ENCODE measurements at places on chromosomes 4 and X.

DNA sequence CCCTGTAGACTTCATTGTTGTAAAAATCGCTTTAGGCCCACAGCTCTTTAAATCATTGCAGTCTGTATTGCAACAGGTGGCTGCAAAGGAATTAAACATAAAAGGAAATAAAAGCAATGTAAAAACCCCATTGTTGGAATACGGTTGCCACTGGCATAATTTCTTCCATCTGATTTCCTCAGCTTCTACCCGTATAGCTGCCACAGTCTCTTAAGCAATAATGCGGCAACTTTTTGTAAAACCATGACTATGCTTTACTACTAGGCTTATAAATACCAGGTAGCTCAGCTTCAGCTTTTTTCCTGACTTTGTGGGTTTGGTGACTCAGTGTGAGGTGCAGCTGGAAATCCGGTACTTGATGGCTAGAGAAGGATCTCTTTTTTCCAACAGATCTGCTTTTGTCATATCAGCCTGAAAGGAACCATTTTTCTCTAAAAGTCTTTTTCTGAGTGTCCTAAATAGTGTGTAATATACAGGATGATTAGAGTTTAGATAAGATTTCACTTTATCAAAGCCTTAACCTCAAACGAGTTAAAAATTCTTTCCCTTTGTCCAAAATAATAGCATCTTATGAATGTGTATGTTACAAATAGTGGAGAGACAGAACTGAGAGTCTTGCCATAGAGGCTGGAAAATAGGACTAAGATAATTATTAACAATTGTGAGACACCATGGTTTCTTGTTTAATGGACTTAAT, 268.0 kb downstream of the ADGRL3 start:
- no peak for DNase-seq

DNA sequence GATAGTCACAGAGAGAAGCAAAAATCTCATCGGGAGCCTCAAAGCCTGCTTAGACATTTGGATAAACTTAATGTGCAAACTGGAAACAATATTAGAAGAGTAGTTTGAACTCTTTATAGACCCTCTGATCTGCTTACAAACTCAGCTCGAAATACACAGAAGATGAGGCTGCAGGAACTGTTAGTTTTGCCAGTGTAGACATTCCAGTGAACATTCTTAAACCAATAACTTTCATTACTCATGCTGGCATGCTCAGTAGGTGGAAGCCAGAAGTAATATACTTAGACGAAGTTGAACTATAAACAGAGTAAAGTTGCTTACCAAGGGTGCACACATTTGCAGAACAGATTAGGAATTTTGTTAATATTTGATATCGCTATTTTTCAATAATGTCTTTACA, 303.5 kb downstream of the ANKRD50 start:
- no peak for DNase-seq

GRCh38 chr4:159655547-159655946, 552.7 kb downstream of the RAPGEF2 start:
- DNase-seq: peak; percentile 2

DNA sequence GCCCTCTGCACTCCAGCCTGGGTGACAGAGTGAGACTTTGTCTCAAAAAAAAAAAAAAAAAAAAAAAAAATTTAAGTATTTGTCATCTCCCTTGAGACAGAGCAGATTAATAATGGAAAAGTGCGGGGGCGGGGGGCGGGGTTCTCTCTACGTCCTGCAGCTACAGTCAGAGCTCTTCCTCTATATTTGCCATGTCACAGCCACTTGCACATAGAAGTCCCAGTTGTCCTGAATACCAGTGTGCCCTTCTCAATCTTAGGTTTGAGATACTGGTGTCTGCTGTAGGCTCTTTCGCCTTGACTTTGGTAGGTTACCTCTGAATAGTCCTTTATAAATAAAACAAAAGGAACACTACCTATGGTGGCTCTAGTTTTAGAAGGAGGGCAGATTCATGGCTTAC, 237.8 kb upstream of the PGRMC2 start:
- DNase-seq: no peak

DNA sequence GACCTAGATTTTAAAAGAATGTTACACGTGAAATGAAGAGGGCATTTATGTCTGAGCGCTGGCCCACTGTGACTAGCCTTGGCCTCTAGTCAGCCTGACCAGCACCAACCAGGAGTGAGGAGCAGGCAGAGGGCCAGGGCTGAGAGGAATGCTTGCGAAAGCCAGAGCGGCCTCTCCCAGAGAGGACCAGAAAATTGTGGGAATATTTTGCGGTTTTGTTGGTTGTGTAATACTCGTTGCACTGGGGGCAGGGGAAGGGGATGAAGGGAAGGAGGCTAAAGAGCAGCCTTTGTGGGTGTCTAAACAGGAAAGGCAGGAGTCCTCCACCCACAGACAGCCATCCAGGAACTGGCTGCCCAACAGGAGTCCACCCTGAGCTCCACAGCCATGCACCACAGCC, 3.8 kb downstream of the GABRE start:
- peak; percentile 19 for DNase-seq

- no peak for DNase-seq
Measured at GRCh38 chr4:83771113-83771705, 235.3 kb downstream of the GPAT3 start.

DNA sequence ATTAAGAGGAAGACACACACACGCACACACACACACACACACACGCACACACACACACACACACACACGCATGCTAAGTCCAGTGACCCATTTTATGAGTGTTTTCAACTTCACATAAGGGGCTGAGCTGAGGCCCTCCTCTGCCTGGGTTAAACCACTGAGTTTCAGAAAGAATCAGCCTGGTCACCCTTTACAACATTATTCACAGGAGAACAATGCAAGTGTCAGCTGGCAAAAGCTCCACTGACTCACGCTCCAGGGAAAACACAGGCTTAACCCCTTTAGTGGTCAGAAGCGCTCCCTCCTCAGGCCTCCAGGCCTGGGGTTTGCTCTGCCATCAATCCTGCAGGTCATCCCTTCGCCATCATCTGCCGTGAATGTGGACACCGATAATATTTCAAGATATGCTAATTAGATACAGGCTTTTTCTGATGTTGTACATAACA, 46.9 kb downstream of the ACOX3 start:
- DNase-seq: no peak

GRCh38 chr4:89836897-89837384, at the start of gene SNCA:
Gene SNCA (minus strand): TSS chr4:89837161. CDS start chr4:89835667, 1,494 bp downstream.
- DNase-seq: no peak

DNA sequence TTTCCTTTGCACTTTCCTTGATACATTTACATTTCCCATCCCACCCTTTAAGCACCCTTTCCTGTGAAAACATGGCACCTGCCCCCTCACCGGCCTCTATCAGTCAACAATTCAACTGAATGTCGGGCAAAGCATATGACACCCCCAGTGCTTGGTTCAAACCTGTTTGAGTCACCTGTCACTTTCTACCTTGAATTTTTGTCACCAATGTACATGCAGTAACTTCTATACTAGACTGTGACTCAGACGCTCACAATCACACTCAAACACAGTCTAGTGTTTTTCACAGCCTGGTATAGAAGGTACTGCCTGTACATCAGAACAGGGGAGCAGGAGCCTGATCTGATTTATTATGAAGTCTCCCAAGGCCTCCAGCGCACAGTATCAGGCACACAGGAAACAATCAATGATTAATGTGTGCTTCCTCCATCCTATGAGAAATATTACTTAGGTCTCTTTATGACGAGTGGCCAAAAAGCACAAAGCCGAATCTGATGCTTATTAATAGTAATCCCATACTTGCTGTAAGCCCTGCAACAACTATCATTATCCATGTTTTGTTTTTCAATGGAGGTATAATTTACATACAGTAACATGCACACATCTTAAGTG, 49.2 kb upstream of the FAM9C start:
- DNase-seq: no peak

DNA sequence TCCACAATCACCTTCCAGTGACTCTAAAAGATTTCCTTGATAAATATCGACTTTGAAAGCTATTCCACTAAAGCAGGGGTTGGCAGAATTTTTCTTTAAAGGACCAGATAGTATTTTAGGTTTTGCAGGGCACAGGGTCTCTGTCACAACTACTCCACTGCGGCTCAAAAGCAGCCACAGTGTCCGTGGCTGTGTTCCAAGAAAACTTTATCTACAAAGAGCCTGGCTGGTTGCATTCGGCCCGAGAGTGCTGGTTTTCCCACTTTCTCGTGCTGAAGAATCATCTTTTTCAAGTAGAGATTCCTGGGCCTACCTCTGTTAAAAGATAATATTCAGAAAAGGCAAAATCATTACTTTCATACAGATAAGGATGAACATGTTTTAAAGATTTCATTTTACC, 55.6 kb downstream of the TSPAN7 start:
- DNase-seq: no peak

DNA sequence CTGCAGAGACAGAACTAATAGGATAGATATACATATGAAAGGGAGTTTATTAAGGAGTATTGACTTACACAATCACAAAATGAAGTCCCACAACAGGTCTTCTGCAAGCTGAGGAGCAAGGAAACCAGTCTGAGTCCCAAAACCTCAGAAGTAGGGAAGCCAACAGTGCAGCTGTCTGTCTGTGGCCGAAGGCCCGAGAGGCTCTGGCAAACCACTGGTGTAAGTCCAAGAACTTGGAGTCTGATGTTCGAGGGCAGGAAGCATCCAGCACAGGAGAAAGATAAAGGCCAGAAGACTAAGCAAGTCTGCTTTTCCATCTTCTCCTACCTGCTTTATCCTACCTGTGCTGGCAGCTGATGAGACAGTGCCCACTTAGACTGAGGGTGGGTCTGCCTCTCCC, 89.6 kb downstream of the MXRA5 start:
- no peak for DNase-seq

GRCh38 chr4:39928538-39928937, 49.2 kb downstream of the PDS5A start:
- no peak for DNase-seq

DNA sequence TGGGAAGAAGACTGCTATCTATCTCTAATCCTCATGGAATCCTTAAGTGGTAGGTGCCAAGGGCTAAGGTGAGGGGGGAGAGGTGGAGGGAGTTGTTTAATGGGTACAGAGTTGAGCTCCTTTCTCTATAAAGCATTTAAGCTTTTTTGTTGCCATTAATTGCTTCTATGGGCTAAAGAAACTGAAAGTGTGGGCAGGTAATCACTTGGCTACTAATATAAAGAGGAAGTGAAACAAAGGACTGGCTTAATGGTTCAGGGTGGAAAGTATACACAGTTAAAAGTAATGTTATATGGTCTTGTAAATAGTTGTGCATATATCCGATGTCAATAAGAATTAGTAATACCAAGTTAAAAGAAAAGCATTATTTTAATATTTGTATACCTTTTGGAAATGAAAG, 83.9 kb downstream of the POLA1 start:
- no peak for DNase-seq

- DNase-seq: no peak
Measured at GRCh38 chr4:186704057-186704456, 19.6 kb downstream of the FAT1 start.

- no peak for DNase-seq
Measured at GRCh38 chr4:72169861-72170260, 138.1 kb downstream of the NPFFR2 start.

DNA sequence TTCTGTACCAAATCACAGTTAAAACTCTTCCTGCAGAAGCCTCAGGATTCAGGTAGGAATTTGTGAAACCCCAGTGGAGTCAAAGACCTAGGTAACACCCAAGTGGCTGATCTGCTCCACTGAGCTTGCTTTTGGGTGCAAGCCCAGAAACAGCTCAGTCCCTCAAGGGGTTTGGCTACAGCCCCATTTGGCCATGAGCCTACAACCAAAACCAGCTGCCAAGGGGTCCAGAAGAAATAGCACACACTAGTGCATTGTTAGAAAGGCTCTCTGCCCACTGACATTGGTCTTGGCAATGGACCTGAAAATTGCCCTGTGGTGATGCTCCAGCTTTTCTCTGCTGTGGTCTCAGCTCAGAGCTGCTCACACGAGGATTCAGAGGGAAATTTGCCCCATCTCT, 577.4 kb upstream of the INTU start:
- no peak for DNase-seq

DNA sequence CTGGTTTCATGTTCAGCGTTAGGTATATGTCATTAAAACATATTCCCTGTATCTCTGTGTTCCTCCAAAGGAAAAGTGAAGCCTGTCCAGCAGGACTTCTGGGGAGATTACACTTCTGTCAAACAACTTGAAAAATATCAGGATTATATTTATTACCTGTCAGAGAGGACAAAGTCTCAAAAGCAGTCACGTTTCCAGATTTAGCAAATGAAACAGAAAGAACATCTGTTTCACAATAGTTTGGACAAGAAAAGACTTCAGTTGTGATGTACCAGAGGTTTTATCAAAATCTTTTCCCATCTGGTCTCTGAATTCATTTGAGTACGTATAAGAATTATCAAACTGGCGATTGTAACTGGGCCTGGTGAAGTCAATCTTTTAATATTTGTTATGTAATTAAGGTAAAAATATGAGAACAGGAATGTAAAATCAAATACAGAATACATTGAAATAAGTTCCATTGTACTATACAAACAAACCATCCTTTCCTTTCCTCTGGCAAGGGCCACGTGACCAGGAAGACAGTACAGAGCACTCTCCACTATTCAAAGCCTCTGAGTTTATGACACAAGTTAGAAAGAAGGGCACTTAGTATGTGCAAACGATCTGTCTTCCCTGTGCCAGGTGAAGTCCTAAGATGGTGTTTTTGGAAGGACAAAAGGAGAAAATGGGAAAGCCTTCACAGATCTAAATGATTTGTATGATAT, 3.2 kb downstream of the CASP3 start:
- no peak for DNase-seq

- DNase-seq: no peak
Measured at GRCh38 chrX:66162331-66162822, 1.7 kb upstream of the HEPH start.

DNA sequence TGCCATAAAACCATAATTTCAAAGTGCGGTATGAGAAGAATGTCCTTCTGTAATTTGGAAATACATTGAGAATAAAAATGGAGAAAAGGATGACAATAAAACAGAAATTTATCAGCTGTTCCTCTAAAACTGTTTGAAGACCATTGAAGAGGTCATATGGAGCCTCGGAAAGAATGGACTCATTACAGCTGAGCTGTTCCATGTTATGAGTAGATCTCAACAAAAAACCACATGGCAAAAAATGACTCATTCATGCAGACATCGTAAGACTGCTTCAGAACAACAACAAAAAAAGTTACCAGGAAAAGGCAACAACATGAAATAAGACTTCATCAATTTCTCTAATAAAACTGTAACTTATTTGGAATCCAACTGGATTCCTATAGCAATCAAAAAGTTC, 39.7 kb downstream of the AKAP4 start:
- no peak for DNase-seq

GRCh38 chrX:122626871-122627270, 557.2 kb upstream of the GRIA3 start:
- no peak for DNase-seq

- DNase-seq: peak; percentile 29
Measured at GRCh38 chr4:55554453-55555030, 7.8 kb upstream of the CLOCK start.

DNA sequence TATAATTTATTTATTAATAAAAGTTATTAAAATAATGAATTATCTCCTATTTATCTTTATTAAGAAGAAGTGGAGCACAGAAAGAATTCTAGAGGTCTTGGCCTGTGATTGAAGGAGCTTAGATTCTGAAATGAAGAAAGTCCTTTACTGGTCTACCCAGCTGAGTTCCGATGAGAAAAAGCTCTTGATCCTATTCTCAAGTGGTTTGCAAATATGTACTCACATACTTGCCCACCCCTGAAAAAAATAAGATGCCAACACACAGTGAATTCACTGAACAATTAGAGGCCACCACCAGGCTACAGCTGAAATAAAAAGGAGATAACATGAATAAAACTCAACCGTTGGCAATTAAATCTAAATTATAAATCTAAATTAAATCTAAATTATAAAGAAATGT, 253.4 kb downstream of the MAPK10 start:
- DNase-seq: no peak
